Left cardiac atrium (tissue), 4 donors: ENCODE measurements at places on chromosomes 12 and 14.

GRCh38 chr12:113097716-113098440, 37.7 kb downstream of the RASAL1 start:
- DNase-seq = peak; percentile 66

DNA sequence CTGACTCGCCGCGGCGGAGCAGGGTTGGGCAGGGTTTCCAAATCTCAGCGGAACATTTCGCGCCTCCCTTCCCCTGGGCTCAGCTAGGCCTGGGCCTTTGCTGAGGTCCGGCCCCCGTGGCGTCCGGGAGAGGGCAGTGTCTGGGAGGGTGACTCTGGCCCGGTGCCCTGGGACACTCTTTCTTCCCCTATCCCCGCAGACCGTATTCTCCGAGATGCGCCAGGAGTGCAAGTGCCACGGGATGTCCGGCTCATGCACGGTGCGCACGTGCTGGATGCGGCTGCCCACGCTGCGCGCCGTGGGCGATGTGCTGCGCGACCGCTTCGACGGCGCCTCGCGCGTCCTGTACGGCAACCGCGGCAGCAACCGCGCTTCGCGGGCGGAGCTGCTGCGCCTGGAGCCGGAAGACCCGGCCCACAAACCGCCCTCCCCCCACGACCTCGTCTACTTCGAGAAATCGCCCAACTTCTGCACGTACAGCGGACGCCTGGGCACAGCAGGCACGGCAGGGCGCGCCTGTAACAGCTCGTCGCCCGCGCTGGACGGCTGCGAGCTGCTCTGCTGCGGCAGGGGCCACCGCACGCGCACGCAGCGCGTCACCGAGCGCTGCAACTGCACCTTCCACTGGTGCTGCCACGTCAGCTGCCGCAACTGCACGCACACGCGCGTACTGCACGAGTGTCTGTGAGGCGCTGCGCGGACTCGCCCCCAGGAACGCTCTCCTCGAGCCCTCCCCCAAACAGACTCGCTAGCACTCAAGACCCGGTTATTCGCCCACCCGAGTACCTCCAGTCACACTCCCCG, 3.0 kb downstream of the WNT1 start:
- DNase-seq = peak; percentile 35

- no peak for DNase-seq
Observed at GRCh38 chr12:53854701-53855316, 83.8 kb upstream of the HOXC13 start.

- no peak for DNase-seq
Observed at GRCh38 chr12:18345021-18345735, 83.9 kb downstream of the PIK3C2G start.

GRCh38 chr12:43945983-43946382, 110.1 kb downstream of the TMEM117 start:
- DNase-seq = no peak

DNA sequence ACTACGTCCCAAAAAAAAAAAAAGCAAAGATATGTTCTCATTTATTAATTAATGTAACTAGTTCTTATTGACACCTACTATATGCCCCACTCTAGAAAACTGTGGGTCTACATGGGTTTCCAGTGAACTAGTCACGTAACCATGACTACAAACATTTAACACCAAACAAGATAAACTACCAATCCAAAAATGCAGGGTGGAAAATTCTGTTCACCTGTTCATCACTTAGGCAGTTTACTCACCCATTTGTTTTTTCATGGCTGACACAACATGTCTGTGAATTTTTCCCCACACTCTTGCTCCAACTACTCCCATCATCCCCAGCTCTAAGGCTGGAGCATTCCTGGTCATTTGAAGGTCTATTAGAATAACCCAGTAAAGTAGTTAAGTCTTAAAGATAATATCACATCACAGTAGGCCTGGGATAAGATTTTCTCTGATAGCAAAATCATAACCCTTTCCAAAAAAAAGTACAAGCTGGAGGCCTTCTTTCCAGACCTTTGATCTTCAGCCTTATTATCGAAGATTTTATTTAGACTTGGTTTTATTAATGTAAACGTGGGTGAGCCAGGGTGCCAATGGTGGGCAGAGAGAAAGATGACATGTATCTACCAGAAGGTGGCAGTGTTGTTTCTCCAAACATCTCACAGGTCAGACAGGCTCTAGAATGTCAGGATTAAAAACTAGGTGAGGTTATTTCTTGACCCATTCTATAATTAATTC, 61.6 kb upstream of the DAAM1 start:
- no peak for DNase-seq
